Stimulated activated CD4-positive, alpha-beta T cell treated with anti-CD3 and anti-CD28 coated beads, Interleukin-12 subunit alpha, Interleukin-12 subunit beta, amount 100 ng/mL, for 4 hours (primary cell): ENCODE measurements at places on chromosomes 6 and 20.

- no peak for DNase-seq
These were observed 82.2 kb downstream of the SNAP25 start for GRCh38 chr20:10300582-10301446.

- DNase-seq, result peak; percentile 43
These were observed 41.9 kb upstream of the HFE start for GRCh38 chr6:26045065-26045927.

DNA sequence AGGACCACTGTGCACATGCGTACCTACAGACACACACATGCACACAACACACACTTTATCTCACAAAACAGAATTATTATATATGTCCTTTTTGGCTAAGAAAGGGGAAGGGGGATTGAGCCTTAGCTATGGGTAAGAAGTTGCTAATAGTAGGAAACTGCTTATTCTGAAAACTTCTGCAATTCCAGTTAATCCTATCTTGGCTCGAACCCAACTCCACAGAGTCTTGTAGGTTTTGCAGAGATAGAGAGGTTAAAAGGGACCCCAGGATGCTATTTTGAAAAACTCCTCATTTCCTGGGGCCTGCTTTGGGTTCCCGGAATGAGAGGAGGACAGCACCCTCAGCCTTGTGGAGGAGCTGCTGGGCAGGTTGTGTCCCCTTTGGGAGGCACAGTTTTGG, 233.8 kb downstream of the CLIC5 start:
- DNase-seq, result no peak

- DNase-seq, result no peak
These were observed 31.6 kb downstream of the CHRNA4 start for GRCh38 chr20:63329331-63330083.

- no peak for DNase-seq
These were observed 156.1 kb downstream of the MRPL14 start for GRCh38 chr6:43970913-43971775.

- no peak for DNase-seq
These were observed 84.8 kb downstream of the ELOVL5 start for GRCh38 chr6:53263917-53264316.

- no peak for DNase-seq
These were observed 95.5 kb upstream of the MYL9 start for GRCh38 chr20:36445847-36446246.
